Activated CD4-positive, alpha-beta T cell treated with anti-CD3 and anti-CD28 coated beads for 36 hours (primary cell): ENCODE measurements at places on chromosomes 11 and 22. TPM values are rescaled to one million over a fixed set of nuclear protein-coding genes. Genes with fewer than 3 reads are reported as not detected.

Gene RAG2
- not detected for total RNA-seq

Gene APOL4
- 0.16 TPM for total RNA-seq

Gene ZNF408
- total RNA-seq, result 9.0 TPM

Gene PANX3
- not detected for total RNA-seq

Gene AGBL2
- total RNA-seq, result 3.5 TPM

GRCh38 chr11:30587269-30587812 lies 1.2 kb upstream of the MPPED2 start:
- no peak overlapping the region for H3K27ac ChIP-seq
- peaks cover 33% of the 10 kb centered on the region for H3K27me3 ChIP-seq
- peaks cover 2% of the 10 kb centered on the region for H3K36me3 ChIP-seq
- DNase-seq, result no peak
- no peak overlapping the region for H3K4me3 ChIP-seq
- H3K4me1 ChIP-seq, result peaks cover 9% of the 10 kb centered on the region

DNA sequence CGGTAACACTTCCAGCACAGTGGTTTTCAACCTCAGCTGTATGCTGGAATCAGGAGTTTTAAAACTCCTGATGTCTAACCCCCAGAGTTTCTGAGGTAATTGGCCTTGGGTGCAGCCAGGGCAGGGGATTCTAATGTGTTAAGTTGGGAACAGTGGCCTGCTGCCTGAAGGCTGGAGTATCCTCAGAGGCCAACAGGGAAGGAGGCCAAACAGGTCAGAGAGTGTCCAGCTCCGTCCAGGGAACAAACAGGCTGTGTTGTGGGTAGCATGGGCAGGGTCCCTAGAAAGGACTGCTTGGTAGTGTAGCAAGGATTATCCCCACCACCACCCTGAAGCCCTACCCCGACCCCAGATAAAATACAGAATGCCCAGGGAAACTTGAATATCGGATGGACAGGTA lies 10.8 kb upstream of the DAGLA start:
- H3K4me3 ChIP-seq, result no peak overlapping the region
- no peak for DNase-seq
- no peak overlapping the region for H3K27ac ChIP-seq
- H3K36me3 ChIP-seq, result no peaks in the 10 kb centered on the region

GRCh38 chr22:35375526-35375925 lies 5.4 kb upstream of the HMOX1 start:
- H3K36me3 ChIP-seq, result no peaks in the 10 kb centered on the region
- no peak for DNase-seq
- peaks cover 8% of the 10 kb centered on the region for H3K27me3 ChIP-seq
- H3K27ac ChIP-seq, result no peak overlapping the region

DNA sequence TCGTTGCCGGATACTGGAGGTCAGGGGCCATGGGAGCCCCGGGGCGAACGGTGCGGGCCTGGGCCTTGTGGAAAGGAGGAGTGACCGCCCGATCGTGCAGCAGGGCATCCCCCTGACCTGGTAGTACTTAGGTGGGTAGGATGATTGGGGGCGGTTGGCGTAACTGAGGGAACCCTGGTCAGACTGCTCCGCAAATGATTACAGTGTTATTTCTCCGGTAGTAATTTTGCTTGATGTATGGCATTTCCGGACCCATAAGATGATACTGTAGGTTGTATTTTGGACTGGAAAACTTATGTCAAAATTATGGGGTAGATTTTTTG lies 762 bp downstream of the MTMR3 start:
- H3K36me3 ChIP-seq, result peaks cover 3% of the 10 kb centered on the region
- H3K4me3 ChIP-seq, result peak overlapping the region; percentile 89
- H3K27me3 ChIP-seq, result no peaks in the 10 kb centered on the region
- H3K4me1 ChIP-seq, result peaks cover 10% of the 10 kb centered on the region
- no peak for DNase-seq
- H3K27ac ChIP-seq, result peak overlapping the region; percentile 84

GRCh38 chr11:65851083-65851579 lies 6.8 kb downstream of the CFL1 start:
- no peak for DNase-seq
- peaks cover 19% of the 10 kb centered on the region for H3K4me1 ChIP-seq

DNA sequence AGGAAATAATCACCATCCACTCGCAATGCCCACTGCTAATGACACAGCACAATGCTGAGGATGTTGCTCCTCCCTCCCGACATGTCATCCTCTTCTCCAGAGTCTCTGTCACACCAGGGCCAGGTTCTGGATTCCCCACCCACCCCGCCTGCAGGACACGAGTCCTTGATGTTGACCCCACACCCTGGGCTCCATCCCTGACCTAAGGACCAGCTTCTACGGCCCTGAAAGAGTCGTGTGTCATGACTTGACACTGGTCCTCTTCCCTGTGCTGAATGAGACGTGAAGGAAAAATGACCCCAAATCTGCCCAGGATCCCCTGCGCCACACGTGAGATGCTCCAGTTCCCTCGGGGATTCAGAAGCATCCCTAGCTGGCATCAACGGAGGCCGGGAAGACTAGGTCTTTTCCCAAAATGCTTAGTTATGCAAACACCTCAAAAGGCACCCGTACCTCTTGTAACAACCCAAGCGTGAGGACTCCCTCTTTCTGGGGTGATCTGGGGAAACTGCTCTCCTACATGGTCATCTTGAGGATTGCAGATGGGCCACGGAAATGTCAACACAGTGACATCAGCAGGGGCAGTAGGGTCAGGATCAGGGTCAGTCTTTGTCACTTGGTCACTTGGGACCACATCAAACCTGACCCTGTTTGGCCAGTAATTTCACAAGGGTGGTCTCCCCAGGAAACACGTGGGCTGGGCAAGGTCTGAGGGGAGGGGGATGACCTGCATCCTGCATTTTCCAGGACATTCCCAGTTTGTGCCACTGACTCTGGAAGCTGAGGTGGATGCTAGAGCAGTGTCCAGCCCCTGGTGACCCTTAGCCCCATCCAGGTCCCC lies 42.0 kb downstream of the IGLL5 start:
- DNase-seq, result no peak
- peaks cover 10% of the 10 kb centered on the region for H3K4me1 ChIP-seq
- no peak overlapping the region for H3K4me3 ChIP-seq

GRCh38 chr11:57556041-57556440 lies 11.4 kb downstream of the UBE2L6 start:
- H3K4me1 ChIP-seq, result peaks cover 1% of the 10 kb centered on the region
- H3K4me3 ChIP-seq, result no peak overlapping the region
- H3K36me3 ChIP-seq, result peaks cover 57% of the 10 kb centered on the region
- no peak overlapping the region for H3K27ac ChIP-seq
- no peak for DNase-seq

DNA sequence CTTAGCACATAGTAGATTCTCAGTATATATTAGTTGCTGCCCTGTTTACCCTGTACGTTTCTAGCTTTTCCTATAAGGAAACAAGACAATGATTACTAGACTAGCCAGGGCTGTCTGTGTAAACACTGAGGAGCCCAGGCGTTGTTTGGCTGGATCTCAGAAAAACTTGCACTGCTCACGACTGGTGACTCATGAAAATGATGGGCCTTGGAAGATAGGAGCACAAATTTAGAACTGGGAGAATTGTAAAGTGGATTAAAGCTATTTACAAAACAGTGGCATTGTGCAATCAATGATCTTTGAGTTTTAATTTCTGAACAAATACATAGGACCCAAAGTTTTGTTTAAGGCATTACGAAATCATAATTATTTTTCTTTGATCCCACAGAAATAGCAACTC lies 276.9 kb downstream of the FAM76B start:
- H3K4me3 ChIP-seq, result no peak overlapping the region
- DNase-seq, result no peak

- DNase-seq, result no peak
- no peaks in the 10 kb centered on the region for H3K27me3 ChIP-seq
- peaks cover 15% of the 10 kb centered on the region for H3K36me3 ChIP-seq
- H3K4me3 ChIP-seq, result no peak overlapping the region
Observed at GRCh38 chr11:126257144-126257543, 11.6 kb downstream of the SRPRA start.

GRCh38 chr11:19646921-19647320 lies 65.7 kb upstream of the NAV2 start:
- DNase-seq, result no peak
- H3K4me3 ChIP-seq, result no peak overlapping the region
- H3K36me3 ChIP-seq, result no peaks in the 10 kb centered on the region
- H3K4me1 ChIP-seq, result no peaks in the 10 kb centered on the region
- H3K27ac ChIP-seq, result no peak overlapping the region
- peaks cover 2% of the 10 kb centered on the region for H3K27me3 ChIP-seq

DNA sequence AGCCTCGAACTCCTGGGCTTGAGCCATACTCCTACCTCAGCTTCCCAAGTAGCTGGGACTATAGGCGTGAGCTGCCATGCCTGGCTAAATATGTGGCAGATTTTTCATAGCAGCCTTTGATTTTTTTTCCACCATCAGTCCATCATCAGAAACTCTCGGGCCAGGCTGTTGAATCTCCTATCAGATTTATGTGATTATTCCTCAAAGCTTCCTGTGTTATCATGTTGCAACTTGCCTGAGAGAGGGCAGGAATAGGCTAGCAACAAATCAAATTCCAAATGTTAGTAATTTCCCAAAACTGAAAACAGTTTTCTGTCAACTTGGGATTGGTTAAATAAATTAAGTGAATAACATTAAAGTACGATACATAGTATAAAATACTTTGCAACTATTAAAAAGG lies 3.4 kb downstream of the LRRC51 start:
- peaks cover 26% of the 10 kb centered on the region for H3K4me1 ChIP-seq
- no peak for DNase-seq
- peaks cover 8% of the 10 kb centered on the region for H3K36me3 ChIP-seq
- H3K4me3 ChIP-seq, result no peak overlapping the region
- H3K27ac ChIP-seq, result no peak overlapping the region

- peaks cover 7% of the 10 kb centered on the region for H3K4me1 ChIP-seq
- DNase-seq, result no peak
- no peak overlapping the region for H3K4me3 ChIP-seq
- H3K27me3 ChIP-seq, result no peaks in the 10 kb centered on the region
Observed at GRCh38 chr11:47869544-47870393, 21.6 kb upstream of the NUP160 start.

- DNase-seq, result peak; percentile 62
- no peaks in the 10 kb centered on the region for H3K27me3 ChIP-seq
- H3K4me3 ChIP-seq, result no peak overlapping the region
- H3K27ac ChIP-seq, result peak overlapping the region; percentile 55
- peaks cover 52% of the 10 kb centered on the region for H3K4me1 ChIP-seq
- no peaks in the 10 kb centered on the region for H3K36me3 ChIP-seq
Observed at GRCh38 chr11:128226106-128226716, 361.1 kb downstream of the ETS1 start.

DNA sequence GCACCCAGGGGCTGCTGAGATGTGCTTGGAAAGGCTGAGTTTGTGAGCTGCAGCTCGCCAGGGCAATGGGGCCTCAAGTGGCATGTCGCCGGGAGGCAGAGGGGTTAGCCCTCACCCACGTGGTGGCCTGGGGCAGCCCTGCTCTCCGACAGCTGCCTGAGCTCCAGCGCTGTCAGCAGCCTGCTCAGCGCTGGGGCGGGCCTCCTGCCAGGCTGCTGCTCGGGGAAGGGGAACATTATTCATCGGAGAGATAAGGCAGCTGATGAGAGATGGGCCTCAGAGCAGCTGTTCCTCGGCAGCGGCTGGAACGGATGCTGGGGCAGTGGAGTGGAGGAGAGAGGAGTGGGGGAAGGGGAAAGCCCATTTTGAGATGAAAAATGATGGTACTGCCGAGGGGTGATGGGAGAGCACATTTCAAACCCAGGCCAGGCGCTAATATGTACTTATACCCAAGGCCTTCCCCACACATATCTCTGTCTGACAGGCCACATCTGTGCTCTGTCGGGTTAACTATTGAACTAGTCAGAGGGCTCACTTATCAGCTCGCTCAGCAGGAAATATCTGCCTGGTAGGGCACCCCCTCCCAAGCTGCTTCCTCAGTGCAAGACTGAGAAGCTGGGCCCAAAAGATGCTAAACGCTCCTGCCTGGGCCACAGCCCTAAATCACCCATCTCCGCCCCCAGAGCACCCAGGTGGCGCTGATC lies 79.5 kb downstream of the TIMP3 start:
- no peaks in the 10 kb centered on the region for H3K27me3 ChIP-seq
- H3K4me1 ChIP-seq, result peaks cover 14% of the 10 kb centered on the region

DNA sequence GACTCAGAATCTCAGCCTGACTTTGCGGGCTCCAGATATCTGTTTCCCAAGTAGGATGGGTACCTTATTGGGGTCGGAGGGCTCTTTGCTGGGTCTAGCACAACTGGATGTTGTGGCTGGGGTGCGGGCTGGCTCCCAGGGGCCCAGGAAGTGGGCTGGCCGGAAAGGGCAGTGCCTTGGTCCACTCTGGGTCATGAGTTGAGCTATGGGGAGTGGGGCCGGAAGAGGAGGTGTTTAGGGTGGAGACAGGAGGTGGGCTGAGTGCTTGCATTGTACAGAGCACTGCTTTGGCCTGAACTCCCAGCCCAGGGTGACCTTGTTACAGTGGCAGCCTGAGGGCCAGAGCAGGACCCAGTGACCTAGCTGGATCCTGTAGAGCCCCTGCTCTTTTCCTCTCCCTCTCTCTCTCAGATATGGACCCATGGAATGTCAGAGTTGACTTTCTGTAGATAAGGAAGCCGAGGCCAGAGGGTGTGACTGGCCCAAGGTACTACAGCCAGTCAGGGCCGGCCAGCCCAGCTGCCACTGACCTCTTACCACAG lies 13.2 kb downstream of the PHLDB1 start:
- no peaks in the 10 kb centered on the region for H3K36me3 ChIP-seq
- peaks cover 8% of the 10 kb centered on the region for H3K27me3 ChIP-seq
- H3K4me3 ChIP-seq, result peak overlapping the region; percentile 39
- no peak overlapping the region for H3K27ac ChIP-seq
- DNase-seq, result no peak

DNA sequence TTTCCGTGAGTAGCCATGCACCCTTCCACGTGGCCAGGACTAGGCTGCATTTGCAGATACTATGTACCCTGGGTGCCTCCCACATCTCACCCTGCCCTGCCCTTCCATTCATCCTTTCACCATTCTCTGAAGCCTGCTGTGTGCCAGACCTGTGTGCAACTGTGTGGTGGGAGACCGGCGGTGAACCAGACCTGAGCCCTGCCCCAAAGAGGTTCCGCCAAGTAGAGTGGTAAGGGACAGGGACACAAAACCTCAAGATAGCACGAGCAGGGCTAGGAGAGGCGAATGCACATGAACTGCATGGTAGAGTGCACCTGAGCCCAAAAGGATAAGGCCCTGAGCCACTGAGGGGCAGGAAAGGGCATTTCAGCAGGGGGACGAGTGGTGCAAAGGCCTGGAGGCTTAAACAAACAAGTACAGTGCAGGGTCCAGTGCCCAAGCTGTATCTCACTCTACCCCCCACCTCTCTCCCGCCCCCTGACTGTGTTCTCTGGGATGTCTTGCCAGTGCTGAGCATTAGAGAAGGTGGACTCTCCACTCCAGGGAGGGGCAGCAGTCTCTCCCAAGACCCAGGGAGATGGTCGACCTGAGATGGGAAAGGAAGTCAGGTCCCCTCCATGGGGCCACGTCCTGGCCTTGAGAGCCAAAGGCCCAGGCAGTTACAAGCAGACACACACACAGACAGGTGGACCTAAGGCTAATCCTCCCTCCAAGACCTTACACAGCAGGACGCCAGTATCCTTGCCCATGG lies 14.1 kb upstream of the ARAP1 start:
- H3K4me3 ChIP-seq, result no peak overlapping the region
- H3K36me3 ChIP-seq, result no peaks in the 10 kb centered on the region
- DNase-seq, result no peak
- H3K27ac ChIP-seq, result no peak overlapping the region
- H3K4me1 ChIP-seq, result peaks cover 17% of the 10 kb centered on the region
